GM10248 (cell line): ENCODE measurements at places on chromosomes 1 and 21.
A peak's percentile ranks its signal among the peaks of the same experiment; 100 is the strongest.

- no peak for DNase-seq
Measured at GRCh38 chr1:64516301-64516700, 46.4 kb downstream of the CACHD1 start.

- no peak for DNase-seq
Measured at GRCh38 chr1:169090308-169090899, 16.1 kb upstream of the ATP1B1 start.

GRCh38 chr1:54615531-54616279 lies 7.6 kb downstream of the FAM151A start:
- DNase-seq: no peak

DNA sequence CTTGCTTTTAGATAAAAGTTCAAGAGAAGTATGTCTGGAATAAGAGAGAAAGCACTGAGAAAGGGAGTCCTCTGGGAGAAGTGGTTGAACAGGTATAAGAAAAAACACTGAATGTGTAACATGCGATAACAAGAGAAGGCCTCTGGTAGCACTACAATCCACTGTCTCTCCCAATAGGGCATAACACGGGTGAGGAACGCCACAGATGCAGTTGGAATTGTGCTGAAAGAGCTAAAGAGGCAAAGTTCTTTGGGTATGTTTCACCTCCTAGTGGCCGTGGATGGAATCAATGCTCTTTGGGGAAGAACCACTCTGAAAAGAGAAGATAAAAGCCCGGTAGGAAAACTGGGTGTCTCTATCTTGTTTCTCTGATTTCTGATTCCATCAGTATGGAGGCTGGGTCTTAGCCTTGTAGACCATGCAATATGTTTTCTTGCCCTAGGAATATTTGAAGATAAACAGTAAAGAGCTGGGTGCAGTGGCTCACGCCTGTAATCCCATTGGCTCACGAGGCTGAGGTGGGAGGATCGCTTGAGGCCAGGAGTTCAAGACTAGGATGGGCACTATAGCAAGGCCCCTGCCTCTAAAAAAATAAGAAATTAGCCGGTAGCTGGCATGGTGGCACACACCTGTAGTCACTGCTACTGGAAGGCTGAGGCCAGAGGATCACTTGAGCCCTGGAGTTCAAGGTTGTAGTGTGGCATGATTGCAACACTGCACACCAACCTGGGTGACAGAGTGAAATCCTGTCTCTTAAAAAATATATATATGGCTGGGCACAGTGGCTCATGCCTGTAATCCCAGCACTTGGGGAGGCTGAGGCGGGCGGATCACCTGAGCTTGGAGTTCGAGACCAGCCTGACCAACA lies 40.4 kb downstream of the DAP3 start:
- peak; percentile 28 for DNase-seq

GRCh38 chr1:10724052-10724494 lies 72.4 kb downstream of the CASZ1 start:
- DNase-seq: no peak

GRCh38 chr1:62082456-62083363 lies 111.9 kb upstream of the L1TD1 start:
- peak; percentile 49 for DNase-seq

- peak; percentile 38 for DNase-seq
Measured at GRCh38 chr1:119674835-119675289, 26.8 kb upstream of the ZNF697 start.

- no peak for DNase-seq
Measured at GRCh38 chr1:228478912-228479711, 8.1 kb upstream of the RNF187 start.

DNA sequence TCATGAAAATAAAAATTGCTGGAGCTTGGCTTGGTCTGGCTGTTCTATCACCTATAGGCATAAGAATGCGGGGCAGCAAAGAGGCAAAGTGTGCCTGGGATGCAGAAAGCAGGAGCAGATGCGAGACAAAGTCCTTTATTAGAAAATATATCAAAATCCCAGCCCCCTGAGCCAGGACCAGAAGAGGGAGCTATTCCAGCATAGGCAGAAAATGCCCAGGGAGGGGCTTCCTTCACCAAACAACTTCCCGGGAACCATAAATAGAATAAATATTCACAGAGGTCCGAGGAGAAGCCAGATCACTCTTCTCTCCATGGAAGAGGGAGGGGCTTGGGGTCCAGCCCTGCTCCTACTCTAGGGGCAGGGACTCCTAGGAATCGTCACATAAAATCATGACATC lies 5.0 kb downstream of the PPOX start:
- no peak for DNase-seq

DNA sequence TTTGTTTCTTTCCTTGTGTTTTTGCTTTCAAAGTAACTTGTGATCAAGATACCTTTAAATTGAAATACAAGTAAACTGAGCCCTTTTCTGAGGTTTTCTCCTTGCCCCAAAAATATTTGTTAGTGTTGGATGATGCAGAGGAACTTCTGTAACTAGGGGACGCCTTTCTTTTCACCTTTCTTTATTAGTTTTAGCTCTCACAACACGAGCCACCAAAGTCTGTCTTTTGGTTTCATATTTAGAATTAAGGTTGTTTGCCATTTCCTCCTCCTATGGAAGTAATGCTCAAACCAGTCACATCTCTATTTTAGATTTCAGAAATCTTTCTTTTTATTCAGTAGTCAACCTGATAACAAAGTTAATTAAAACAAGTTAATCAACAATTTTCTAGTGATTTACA lies 120.8 kb downstream of the ZP4 start:
- DNase-seq: no peak

DNA sequence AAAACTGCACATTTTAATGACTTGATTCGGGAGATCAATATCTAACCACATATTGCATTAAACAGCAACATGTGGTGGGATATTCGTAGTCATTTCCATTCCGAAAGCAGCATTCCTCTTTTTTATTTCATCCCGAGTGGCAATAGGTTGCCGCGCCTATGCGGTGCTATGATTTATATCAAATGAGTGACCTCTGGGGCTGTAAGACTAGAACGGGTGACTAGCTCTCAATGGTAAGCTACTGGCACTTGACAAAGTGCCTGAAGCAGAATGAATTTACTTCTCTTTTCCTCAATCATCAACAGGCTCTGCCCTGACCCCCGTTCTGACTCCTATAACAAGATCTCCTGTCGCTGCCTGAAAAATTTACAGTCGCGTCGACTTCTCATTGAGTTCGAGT lies 162.3 kb downstream of the ZNF281 start:
- DNase-seq: no peak

- DNase-seq: no peak
Measured at GRCh38 chr1:156746406-156746727, 5.1 kb downstream of the HDGF start.

GRCh38 chr1:7152655-7153054 lies 367.4 kb downstream of the CAMTA1 start:
- no peak for DNase-seq

GRCh38 chr1:248750496-248750895 lies 5.1 kb downstream of the LYPD8 start:
- DNase-seq: no peak
